ENCODE measurements at places on chromosomes 3 and 15.
A peak's percentile ranks its signal among the peaks of the same experiment; 100 is the strongest.

GRCh38 chr15:82595766-82596165, 51.4 kb downstream of the CPEB1 start:
- DNase-seq, result no peak

DNA sequence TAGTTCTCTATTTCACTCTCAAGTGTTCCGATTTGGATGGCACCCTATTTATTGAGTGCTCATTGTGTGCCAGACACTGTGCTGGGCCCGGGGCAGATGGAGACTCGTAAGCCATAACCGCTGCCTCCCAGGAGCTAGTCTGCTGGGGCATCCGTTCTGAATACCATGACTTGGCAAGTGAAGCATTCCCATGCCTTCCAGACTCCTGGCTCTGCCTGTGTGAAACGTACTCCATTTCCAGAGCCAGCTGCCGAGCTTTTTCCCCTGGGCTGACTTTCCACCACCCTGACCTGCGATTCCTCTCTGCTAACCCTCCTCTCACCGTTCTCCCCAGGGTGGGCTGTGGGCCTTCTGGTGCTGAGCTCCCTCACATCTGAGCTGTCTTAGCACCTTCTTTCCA, 303.1 kb upstream of the CTDSPL start:
- DNase-seq, result no peak

GRCh38 chr3:151182349-151183079, 20.5 kb downstream of the GPR171 start:
- no peak for DNase-seq

- DNase-seq, result no peak
Measured at GRCh38 chr15:67187351-67187854, 67.1 kb downstream of the AAGAB start.

DNA sequence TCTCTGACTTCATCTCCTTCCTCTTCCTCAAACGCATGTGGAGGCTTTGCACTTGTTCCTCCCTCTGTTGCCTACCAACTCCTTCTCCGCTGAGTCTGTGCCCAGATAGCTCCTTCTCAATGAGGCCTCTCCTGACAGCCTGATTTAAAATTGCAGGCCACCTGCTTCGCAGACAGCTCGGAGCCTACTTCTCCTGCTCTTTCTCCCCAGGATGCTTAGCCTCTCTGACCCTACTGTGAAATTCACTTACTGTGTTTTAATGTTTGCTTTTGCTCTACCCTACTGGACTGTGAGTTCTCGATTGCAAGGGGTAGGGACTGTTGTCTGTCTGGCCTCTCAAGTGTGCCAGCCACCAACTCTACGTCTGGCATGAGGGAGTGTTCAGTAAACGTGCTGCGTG, 83.4 kb downstream of the EEFSEC start:
- DNase-seq, result no peak

GRCh38 chr3:29919571-29919970, 638.7 kb downstream of the RBMS3 start:
- no peak for DNase-seq

DNA sequence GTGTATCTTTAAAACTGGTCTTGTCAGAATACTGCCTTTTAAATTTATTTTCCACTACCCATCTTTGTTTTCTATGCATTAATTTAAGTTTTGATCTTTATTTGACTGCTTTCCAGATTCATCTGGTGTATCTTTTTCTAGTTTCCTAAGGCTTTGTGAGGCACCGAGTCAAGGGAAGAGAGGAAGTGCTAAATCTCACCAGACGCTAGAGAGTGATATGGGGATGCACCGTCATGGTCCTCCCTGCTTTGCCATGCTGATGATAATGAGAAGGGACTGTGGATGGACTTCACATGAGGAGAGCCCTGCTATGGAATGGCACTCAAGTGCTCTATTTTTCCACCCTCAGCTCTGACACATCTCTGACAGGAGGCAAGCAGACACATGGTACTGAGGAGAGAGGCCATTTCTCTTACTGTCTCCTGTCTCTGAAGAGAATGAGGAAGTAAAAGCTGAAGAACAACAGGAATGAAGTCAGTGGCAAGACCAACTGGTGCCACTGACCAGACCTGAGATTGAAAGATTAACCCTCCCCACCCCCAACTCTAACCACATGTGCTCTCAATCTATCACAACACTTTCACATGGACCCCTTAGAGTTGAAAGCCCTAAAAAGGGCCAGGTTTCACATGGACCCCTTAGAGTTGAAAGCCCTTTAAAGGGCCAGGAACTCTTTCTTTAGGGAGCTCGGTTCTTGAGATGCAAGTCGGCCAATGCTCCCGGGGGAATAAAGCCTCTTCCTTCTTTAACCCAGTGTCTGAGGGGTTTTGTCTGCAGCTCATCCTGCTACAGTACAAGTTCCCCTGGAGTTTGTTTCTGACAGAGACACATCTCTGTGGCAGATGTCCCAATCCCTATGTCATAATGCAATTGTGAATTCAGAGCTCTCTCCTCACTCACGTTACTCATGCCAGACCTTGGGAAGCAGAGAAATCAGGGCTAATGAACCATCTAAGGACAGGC, at the start of gene IQCF2:
IQCF2 (plus strand) TSS at position 913 of the 963 bp plus-strand sequence. CDS start 52 bp downstream, outside the sequence.
- DNase-seq, result no peak

DNA sequence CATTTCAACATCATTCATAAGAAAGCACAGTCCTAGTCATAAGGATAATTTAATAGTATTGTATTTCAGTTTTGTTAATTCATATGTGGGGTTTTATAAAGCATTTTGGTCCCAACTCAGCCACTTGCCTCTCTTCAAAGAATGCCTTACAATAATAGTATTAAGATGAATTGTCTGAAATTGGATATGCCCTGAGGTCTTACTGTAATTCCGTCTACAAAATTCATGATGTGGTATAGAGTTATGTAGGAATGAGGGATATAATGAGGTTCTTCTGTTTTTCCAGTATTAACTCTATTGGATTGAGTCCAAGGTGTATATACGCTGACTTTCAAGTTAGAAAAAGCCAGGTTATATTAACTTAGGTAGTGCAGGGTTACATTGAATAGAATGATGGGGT, 177.0 kb downstream of the GOLIM4 start:
- DNase-seq, result no peak

DNA sequence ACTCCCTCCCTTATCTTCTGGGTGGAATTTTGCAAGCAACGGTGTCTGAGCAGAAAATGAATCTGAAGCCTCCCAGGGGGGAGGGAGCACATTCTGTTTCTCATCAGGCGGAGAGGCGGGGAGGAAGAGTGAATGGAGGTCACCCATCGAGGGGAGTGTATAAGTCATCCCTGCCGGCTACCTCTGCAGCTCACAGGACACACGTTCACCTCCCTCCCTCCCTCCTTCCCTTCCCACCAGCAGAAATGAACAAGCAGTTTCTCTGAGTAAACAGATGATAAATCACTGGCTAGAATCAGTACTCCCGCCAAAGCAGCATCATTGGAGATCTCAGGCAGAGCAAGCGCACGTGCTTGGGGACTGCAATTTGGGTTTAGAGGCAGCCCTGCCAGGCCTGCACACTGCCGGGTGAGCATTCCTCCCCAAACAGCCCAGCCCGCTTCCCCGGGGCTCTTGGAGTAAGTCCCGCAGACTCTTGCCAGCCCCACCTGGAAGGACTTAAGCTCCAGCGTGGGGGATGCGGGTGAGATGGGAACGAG, 38.3 kb downstream of the CPN2 start:
- DNase-seq, result peak; percentile 97

DNA sequence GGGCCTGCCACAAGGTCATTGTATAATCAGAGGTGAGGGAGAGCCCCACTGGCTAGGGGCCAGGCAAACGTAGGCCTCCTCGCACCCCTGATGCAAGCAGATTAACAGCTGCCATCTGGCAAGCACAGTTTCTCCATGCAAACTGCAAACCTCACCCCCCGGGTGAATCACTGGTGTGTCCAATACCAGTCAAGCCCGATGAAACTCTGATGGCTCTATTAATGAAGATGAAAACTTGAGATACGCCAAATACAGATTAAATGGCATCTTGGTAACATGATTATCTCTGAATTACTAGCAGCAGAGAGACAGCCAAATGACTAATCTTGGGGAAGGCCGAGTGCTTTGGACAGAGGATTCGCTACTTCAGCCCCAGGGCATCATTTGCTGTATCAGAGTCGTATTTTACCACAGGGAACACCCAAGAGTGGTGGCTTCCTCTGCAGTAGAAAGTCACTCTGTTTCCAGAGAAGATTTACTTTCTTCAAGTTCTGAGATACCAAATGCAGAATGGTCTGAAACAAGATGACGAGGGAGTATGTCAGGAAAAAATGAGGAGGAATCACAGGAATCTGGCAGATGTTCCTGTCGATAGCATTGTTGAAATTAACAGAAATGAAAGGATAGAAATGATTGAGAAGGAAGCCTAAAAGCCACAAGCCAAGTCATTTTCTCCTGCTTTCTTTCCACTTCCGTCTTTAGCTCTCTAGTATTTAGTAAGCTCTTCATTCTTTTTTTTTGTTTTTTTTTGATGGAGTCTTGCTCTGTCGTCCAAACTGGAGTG, 96.2 kb upstream of the NR2F2 start:
- no peak for DNase-seq

- no peak for DNase-seq
Measured at GRCh38 chr3:114052216-114052615, 4.1 kb downstream of the CCDC191 start.

- DNase-seq, result no peak
Measured at GRCh38 chr3:135226057-135226456, 431.0 kb downstream of the EPHB1 start.

DNA sequence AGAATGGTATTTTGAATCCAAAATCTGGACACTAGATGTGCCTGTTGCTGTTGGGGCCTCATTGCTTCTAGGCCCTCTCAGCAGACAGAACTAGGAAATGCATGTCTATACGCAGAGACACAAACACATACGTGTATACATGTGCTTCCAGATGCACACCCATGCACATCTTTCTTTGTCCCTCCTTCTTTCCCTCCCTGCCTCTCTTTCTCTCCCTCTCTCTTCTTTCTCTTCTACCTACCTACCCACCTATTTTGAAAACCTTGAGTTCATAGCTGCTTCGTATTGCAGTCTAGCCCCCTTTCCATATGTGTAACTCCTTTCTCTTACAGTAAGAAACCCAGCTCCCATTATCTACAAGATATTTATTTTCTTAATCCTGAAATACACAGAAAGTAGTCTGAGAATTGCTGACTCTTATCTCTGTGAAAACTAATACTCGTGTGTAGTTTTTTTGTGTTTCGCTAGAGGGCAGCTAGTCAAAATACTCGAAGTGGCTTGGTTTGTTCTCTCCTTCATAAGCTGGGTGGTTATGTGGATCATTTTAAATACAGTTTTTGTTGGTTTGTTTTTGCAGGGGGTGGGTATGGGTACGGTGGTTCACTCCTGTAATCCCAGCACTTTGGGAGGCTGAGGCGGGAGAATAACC, 18.5 kb downstream of the RPL32 start:
- DNase-seq, result peak; percentile 24

DNA sequence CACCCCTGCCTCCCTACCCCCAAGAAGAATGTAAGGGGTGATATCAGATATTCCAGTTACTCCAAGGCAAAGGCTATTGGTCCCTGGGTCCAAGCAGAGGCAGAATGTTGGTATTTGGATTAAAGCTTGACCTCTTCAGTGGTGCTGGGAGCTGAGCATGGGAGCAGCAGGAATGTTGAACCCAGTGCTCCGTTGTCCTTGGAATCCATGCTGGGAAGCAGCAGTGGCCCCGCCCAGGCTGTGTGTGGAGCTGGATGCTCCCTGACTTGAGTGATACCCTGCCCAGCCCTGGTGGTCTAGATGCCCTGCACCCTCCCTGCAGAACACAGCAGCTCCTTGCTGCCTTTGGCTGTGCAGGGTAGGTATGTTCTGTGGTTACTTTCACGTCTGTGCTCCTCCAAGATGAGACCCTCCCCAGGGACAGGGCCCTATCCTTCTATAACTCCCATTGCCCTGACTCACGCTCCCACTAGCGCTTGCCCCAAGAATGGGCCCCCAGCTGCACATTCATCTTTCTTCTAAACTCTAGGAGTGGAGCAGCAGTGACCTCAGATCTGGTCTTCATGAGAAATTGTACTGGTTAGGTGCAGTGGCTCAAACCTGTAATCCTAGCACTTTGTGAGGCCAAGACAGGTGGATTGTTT, 35.1 kb downstream of the UMPS start:
- no peak for DNase-seq

DNA sequence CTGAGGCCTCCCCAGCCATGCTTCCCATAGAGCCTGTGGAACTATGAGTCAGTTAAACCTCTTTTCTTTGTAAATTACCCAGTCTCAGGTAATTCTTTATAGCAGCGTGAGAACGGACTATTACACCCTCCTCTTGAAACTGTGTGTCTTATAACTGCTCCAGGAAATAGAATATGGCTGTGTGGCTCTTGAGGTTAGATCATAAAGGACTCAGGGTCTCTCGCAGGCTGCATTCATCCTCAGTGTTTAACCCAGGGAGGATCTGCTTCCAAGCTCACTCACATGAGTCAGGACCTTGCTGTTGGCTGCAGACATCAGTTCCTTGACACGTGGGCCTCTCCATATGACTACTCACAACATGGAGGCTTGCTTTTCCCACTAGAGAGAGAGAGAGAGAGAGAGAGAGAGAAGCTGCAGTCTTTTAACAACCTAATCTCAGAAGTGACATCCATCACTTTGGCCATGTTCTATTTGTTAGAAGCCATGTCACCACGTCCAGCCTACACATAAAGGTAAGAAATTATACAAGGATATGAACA, 114.3 kb upstream of the UBE2E1 start:
- DNase-seq, result no peak

- no peak for DNase-seq
Measured at GRCh38 chr15:98728082-98728810, 79.9 kb downstream of the IGF1R start.

DNA sequence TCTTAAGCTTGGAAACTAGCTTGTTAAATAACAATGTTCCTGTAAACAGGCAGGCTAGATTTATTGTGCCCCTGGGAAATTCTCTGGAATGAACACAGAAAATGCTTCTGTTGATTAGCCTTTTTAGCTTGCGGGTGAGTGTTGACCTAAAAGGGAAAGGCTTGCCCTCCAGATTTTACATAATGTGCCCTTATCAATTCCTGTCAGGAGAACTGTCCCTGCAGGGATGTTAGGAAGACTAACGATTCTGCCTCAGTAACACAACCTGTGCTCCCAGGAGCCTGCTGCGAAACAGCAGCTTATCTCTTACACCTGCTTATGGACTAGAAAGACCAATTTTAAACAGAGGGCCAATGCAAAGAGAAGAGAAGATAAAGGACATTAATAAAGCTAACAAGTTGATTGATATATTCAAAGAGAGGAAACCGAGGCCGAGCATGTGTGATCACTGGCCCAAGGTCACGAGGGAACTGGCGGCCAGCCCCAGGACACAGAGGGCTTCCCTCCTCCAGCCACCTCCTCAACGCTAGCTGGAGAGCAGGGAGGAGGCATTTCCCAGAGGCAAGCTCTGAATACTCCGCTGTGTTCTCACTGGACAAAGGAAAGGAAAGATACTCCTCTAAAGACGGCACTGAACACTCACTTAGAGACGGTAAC, 48.4 kb upstream of the TJP1 start:
- no peak for DNase-seq

Measured in Caki2 (cell line).